Left lung (tissue), 14 donors: ENCODE measurements at places on chromosomes 12 and 14.

DNA sequence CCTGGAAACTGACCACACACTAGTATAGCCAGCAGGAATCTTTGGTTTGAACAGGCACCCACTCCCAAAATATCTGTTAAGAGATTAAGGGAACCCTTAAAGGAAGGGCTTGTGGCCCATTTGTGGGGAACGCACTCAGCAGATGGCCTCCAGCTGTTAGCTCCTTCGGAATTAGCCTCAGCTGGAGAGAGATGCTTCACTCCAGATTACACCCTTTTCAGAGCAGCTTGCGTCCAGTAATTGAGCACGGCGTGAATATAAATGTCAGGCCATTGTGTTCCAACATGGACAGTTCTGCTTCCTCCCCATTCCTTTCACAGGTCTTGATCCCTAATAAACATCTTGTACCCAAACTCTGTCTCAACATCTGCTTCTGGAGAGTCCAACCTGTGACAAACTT lies 397.8 kb downstream of the SEC23A start:
- H3K4me1 ChIP-seq, result no peaks in the 10 kb centered on the region
- H3K36me3 ChIP-seq, result no peaks in the 10 kb centered on the region
- H3K4me3 ChIP-seq, result no peak overlapping the region
- DNase-seq, result no peak
- H3K27ac ChIP-seq, result no peak overlapping the region

DNA sequence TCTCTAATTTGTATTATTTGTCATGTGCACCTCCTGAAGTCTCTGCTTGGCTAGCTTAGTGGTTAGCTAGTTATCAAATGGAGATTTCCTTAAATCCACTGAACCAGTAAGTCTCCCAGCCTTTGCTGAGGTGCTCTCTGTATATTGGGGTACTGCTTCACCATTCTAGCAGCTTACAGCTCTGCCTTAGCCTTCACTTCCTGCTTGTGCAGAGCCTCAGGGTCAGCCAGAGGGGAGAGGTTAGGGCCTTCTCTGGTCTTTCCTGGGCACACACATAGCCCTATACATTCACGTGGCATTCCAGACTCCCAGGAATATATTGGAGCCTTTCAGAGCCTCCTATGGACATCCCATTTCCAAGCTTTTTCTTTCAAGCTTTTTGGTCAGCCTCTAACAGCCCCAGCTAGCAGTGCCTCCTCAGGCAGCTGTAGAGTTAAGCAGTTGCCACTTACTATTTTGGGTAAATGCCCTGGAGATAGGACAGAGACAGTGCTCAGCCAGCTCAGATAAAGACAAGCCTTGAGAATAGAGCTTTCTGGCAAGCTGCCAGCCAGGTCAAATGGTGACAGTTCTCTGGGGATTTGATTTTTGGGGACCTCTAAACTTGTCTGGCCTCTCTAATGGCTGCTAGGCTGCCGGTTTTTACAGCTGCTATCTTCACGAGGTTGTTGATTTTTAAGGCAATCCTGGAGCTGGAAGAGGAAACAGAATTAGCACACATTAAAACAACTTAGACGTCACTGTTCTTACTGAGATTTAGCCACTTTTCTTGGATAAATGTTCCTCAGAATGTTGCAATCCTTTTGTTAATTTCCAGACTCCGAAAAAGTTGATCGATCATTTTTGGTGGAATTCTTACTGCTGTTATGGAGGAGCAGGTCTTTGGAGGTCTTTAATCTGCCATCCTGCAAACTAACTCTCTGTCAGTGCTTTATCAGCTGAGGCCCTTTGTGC lies 32.9 kb downstream of the FBXW8 start:
- H3K36me3 ChIP-seq, result peaks cover 31% of the 10 kb centered on the region
- no peaks in the 10 kb centered on the region for H3K4me1 ChIP-seq
- DNase-seq, result no peak
- no peaks in the 10 kb centered on the region for H3K27me3 ChIP-seq
- no peak overlapping the region for H3K27ac ChIP-seq
- no peak overlapping the region for H3K4me3 ChIP-seq

GRCh38 chr14:68734231-68734732 lies 58.6 kb downstream of the ZFP36L1 start:
- H3K27me3 ChIP-seq, result no peaks in the 10 kb centered on the region
- peaks cover 6% of the 10 kb centered on the region for H3K4me1 ChIP-seq
- no peak overlapping the region for H3K4me3 ChIP-seq
- H3K36me3 ChIP-seq, result no peaks in the 10 kb centered on the region
- DNase-seq, result no peak
- H3K27ac ChIP-seq, result peak overlapping the region; percentile 33

DNA sequence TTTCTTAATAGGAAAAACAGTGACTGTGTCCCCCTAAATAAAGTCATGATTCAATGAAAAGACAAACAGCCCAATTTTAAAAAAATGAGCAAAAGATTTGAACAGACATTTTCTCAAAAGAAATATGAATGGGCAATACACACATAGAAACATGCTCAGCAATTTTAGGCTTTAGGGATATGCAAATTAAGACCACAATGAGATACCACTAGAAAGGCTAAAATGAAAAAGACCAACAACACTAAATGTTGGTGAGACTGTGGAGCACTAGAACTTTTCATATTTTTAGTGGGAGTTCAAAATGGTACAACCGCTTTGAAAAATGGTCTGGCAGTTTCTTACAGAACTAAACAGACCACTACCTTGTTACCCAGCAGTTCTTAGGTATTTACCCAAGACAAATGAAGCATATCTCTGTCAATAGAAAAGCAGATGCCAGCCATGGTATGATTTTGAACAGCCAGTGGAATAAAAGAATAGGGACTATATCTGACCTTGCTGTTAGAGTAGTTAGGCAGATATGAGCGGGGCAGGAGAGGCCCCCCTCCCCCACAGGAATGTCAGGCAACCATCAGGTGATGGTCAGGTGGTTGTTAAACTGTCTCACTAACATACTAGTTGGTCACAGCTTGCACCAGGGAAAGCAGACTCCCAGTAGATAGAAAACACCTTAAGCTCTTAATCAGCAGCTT lies 108.8 kb downstream of the PRKCH start:
- H3K4me1 ChIP-seq, result peaks cover 34% of the 10 kb centered on the region
- no peaks in the 10 kb centered on the region for H3K27me3 ChIP-seq
- no peak overlapping the region for H3K4me3 ChIP-seq
- no peak for DNase-seq

DNA sequence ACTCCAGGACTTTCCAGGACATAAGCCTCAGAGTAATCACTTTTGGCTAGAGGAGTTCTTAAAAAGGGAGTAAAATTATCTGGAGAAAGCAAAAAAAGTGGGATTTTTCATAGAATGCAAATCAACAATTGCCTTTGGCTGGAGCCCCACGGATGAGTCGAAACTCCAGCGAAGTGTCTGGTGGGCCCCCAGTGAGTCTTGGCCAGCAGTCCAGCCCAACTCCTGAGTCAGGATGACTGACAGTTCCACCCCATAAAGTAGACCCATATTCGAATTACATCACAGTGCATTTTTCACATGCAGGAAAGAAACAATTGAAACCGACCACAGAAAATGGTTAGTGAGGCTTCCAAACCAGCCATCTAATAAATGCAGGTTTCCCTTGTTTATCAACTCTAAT lies 265.7 kb downstream of the BCL11B start:
- no peak overlapping the region for H3K27ac ChIP-seq
- no peak for DNase-seq
- H3K4me1 ChIP-seq, result no peaks in the 10 kb centered on the region
- H3K36me3 ChIP-seq, result no peaks in the 10 kb centered on the region

GRCh38 chr12:82383930-82384552 lies 25.7 kb downstream of the METTL25 start:
- H3K27ac ChIP-seq, result no peak overlapping the region
- DNase-seq, result no peak
- no peaks in the 10 kb centered on the region for H3K36me3 ChIP-seq
- H3K4me1 ChIP-seq, result no peaks in the 10 kb centered on the region
- H3K4me3 ChIP-seq, result no peak overlapping the region

- H3K4me1 ChIP-seq, result no peaks in the 10 kb centered on the region
- no peaks in the 10 kb centered on the region for H3K27me3 ChIP-seq
- no peak overlapping the region for H3K4me3 ChIP-seq
- DNase-seq, result no peak
These were observed 369.1 kb downstream of the NPAS3 start for GRCh38 chr14:33307691-33308251.

DNA sequence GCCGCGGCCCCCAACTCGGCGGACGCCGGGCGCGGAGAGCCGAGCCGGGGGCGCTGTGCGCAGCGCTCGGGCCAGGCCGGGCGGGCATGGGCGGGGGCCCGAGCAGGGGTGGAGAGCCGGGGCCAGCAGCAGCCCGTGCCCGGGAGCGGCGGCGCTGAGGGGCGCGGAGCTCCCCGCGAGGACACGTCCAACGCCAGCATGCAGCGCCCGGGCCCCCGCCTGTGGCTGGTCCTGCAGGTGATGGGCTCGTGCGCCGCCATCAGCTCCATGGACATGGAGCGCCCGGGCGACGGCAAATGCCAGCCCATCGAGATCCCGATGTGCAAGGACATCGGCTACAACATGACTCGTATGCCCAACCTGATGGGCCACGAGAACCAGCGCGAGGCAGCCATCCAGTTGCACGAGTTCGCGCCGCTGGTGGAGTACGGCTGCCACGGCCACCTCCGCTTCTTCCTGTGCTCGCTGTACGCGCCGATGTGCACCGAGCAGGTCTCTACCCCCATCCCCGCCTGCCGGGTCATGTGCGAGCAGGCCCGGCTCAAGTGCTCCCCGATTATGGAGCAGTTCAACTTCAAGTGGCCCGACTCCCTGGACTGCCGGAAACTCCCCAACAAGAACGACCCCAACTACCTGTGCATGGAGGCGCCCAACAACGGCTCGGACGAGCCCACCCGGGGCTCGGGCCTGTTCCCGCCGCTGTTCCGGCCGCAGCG lies 639 bp downstream of the FZD10 start:
- H3K4me3 ChIP-seq, result peak overlapping the region; percentile 37
- peaks cover 58% of the 10 kb centered on the region for H3K27me3 ChIP-seq
- DNase-seq, result peak; percentile 77
- H3K4me1 ChIP-seq, result peaks cover 6% of the 10 kb centered on the region

GRCh38 chr12:42056130-42056529 lies 88.5 kb downstream of the GXYLT1 start:
- no peaks in the 10 kb centered on the region for H3K4me1 ChIP-seq
- DNase-seq, result no peak
- H3K27ac ChIP-seq, result no peak overlapping the region
- H3K4me3 ChIP-seq, result no peak overlapping the region
- H3K27me3 ChIP-seq, result no peaks in the 10 kb centered on the region

GRCh38 chr12:25529738-25530137 lies 23.3 kb downstream of the LMNTD1 start:
- no peak overlapping the region for H3K4me3 ChIP-seq
- H3K27ac ChIP-seq, result no peak overlapping the region
- no peaks in the 10 kb centered on the region for H3K4me1 ChIP-seq
- H3K36me3 ChIP-seq, result no peaks in the 10 kb centered on the region

DNA sequence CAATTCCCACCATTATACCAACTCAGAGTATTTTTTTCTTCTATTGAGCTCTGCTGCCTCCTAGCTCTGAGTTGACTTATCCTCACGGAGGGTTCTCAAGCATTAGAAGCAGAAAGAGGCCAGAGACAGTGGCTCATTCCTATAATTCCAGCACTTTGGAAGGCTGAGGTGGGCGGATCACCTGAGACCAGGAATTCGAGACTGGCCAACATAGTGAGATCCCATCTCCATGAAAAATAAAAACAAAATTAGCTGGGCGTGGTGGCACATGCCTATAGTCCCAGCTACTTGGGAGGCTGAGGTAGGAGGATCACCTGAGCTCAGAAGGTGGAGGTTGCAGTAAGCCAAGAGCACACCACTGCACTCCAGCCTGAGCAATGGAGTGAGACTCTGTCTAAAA lies 21.0 kb downstream of the HPD start:
- peaks cover 19% of the 10 kb centered on the region for H3K4me1 ChIP-seq
- H3K27me3 ChIP-seq, result no peaks in the 10 kb centered on the region
- no peak overlapping the region for H3K27ac ChIP-seq
- H3K4me3 ChIP-seq, result no peak overlapping the region

DNA sequence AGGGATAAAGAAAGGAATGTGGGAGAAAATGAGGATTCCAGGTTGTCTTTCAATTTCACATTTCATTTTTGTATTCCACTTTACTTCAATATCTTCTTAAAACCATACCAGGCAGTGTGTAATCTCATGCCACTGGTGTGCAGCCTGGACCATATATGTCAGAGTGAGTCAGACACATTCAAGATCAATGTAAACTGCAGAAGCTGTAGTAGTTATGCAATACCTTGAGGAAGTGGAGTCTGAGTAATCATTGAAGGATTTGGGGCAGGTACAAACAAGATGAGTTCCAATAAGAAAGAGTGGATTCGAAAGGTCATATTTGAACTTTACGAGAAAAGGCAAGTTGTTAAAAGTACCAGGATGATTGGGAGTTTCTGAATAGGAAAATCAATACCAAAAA lies 14.1 kb downstream of the PLCZ1 start:
- H3K27me3 ChIP-seq, result no peaks in the 10 kb centered on the region
- H3K4me3 ChIP-seq, result no peak overlapping the region
- no peak for DNase-seq
- H3K27ac ChIP-seq, result no peak overlapping the region
- no peaks in the 10 kb centered on the region for H3K4me1 ChIP-seq

DNA sequence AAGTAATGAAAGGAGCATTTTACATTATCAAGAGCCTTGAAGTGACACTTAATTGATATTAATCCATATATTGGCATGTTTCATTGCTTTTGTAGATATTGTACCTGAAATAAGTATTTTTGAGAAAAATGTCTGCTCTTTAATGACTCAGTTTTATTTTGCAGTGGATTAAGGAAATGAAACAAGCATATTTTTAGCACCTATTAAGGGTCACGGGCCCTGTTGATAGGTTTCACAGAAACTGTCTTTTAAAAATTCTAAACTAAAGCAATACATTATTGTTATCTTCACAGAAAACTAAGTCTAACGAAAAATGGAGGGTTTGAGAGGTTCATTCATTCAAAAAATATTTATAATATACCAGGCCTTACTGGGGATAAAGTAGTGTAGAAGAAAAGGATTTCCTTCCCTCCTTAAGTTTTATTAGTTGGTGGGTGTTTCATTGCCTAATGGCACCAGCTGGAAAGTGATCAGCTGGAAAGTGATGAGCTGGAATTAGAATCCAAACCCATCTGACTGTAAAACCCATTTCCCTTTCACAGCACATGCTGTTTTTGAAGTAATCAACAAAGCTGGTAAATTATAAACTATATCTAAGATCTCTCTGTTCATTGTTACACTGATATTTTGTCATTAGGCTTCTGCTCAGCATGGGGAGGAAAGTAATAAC lies 54.2 kb downstream of the PTPRQ start:
- DNase-seq, result no peak
- H3K4me3 ChIP-seq, result no peak overlapping the region
- no peaks in the 10 kb centered on the region for H3K4me1 ChIP-seq
- H3K36me3 ChIP-seq, result no peaks in the 10 kb centered on the region
- no peaks in the 10 kb centered on the region for H3K27me3 ChIP-seq
- no peak overlapping the region for H3K27ac ChIP-seq

- H3K27me3 ChIP-seq, result no peaks in the 10 kb centered on the region
- no peak for DNase-seq
- no peak overlapping the region for H3K27ac ChIP-seq
- no peaks in the 10 kb centered on the region for H3K36me3 ChIP-seq
These were observed 235.9 kb upstream of the NOVA1 start for GRCh38 chr14:26833621-26834176.

- H3K4me3 ChIP-seq, result no peak overlapping the region
- no peaks in the 10 kb centered on the region for H3K27me3 ChIP-seq
- DNase-seq, result no peak
- no peak overlapping the region for H3K27ac ChIP-seq
- no peaks in the 10 kb centered on the region for H3K4me1 ChIP-seq
- no peaks in the 10 kb centered on the region for H3K36me3 ChIP-seq
These were observed 42.4 kb upstream of the GPATCH2L start for GRCh38 chr14:76109087-76109880.
